ENCODE measurements at places on chromosomes 12 and 14.

GRCh38 chr14:32205984-32206383, 2.9 kb upstream of the RNU6-8 start:
- DNase-seq: no peak

- DNase-seq: no peak
Measured at GRCh38 chr12:111322336-111323250, 46.3 kb downstream of the PHETA1 start.

DNA sequence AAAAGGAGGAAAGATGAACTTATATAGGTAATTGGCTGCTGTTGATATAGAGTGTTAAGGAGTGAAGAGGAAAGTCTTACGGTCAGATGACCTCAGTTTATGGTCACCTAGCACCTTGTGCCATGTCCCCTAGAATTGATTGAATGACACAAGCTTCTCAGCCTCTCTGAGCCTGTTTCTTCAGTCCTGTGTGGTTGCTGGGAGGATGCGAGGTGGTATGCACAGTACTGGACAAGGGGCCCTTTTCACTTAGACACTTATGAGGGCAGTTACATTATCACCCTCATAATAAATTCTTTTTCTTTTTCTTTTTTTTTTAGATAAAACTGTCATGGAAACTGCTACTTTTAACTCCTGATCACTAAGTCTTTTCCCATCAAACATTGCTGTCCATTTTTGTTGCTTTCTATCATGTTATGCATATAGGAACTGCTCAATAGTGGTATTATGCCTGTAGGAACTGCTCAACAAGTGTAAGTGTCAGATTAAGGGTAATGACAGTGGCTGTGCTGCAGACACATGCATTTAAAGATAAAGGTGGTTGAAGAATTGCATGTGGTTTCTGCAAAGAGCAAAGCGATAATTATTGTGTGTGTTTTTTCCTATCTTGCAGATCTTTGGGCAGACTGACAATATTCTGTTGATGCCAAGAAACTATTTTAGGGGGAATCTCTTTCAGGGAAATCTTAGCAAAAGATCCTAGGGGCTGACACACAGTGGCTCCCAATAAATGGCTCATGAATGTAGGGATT, 11.6 kb downstream of the ANO6 start:
- no peak for DNase-seq

DNA sequence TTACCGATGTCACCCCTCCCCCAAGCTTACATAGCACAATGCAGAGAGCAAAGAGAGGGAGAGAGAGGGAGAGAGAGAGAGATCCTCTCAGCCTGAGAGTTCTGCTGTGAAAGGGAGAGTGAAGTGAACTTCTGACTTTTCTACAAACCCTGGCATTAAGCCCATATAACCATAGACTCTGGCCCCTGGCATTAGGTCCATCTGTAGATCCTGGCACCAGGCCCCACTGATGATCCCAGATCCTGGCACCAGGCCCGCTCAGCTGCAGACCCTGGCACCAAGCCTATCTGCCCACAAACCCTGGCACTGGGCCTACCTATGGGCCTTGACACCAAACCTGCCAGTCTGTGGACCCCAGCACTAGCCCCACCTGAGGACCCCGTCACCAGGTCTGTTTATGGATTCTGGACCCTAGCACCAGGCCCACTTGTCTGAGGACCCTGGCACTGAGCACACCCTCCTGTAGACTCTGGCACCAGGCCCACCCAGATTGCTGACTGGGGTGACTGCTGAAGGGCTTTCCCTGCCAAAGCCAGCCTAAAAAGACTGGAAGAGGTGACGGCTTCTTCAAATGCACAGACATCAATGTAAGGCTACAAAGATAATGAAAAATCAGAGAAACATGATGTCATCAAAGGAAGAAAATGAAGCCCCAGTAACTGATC, 14.5 kb upstream of the KRT83 start:
- no peak for DNase-seq

DNA sequence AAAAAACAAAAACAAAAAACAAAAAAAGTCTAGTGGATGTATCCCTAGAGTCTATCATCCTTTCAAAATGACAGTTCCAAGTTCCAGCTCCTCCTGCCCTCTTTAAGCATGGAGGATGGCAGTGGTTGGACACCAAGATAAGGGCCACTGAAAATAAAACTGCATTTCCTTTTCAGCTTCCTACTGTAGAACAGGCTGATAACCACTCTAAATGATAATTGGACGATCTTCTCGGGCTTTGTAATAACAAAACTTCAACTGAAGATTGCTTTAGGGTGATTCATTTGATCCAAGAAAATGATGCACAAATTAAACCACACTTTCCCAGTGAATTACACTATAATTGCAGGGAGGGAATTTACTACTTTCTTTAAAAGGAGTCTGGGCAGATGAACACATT, 42.2 kb upstream of the CRACR2A start:
- no peak for DNase-seq

- no peak for DNase-seq
Measured at GRCh38 chr14:42391146-42391834, 784.6 kb downstream of the LRFN5 start.

- no peak for DNase-seq
Measured at GRCh38 chr14:56137453-56137807, 19.2 kb downstream of the PELI2 start.

DNA sequence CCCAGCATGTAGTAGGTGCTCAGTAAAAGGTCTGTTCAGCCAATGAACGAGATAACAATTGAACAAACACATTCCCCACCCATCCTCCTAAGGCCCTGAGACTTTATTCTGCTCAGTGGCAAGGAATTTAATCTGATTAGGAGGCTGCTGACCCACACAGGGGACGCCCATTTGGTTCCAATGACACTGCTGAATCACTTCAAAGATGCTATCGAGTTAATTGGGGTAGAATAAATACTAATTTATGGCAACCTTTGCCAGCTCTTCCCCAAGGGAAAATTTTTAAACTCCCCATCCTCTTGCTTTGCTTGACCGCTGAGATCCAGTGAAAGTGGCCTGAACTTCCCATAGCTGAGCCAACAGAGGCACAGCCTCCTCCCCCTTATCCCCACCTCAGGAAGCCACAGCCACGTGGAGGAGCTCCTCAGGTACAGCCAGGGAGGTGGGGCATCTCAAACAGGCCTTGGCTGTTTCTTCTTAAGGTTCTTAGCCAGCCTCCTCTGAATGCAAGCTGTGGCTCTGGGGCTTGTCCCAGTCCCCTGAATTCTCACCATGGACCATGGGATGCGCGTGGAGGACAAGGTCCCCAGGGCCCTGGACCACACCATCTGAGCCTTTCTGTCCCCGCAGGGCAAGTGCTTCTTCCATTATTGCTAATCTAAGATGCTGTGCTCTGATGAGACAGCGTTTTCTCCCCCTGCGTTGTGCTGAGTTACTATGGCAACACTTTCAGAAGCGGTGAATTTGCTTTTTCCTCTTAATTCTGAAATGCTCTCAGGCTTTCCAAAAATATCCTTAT, 26.7 kb downstream of the C14orf132 start:
- peak; percentile 52 for DNase-seq

DNA sequence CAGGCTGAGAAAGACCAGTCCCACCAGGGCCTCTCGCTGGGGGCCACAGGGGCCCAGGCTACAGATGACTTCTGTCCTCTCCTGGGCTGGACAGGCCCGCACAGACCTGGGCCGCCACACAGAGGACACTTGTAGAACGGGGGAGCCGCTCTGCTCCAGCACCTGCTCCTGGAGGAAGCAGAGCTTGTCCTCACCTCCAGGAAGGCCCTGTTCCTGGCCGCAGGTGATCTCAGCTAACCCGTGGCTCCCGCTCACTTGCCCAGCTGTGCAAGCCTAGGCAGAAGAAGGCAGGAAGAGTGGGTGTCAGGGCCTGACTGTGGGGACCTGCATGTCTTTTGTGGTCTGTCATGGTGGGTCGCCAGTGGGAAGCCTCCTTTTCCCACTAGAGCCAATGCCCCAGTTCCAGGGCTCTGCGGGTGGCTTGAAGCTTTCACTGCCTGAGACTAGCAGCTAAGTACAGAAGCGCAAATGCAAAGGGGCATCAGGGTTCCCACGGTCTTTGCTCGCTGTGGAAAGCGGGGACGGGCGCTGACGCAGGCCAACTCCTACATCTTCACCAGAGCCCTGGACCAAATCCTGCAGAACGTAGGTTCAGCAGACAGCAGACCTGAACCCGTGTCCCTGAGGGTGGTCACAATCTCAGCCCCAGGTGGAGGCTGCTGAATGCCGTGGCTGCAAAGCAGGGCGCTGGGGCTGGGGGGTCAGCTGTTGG, 8.8 kb upstream of the CEP170B start:
- no peak for DNase-seq

- DNase-seq: no peak
Measured at GRCh38 chr12:6779708-6780432, 7.5 kb downstream of the LAG3 start.

All from retina (tissue), 1 donor.